ENCODE measurements at places on chromosomes 2 and 18.

DNA sequence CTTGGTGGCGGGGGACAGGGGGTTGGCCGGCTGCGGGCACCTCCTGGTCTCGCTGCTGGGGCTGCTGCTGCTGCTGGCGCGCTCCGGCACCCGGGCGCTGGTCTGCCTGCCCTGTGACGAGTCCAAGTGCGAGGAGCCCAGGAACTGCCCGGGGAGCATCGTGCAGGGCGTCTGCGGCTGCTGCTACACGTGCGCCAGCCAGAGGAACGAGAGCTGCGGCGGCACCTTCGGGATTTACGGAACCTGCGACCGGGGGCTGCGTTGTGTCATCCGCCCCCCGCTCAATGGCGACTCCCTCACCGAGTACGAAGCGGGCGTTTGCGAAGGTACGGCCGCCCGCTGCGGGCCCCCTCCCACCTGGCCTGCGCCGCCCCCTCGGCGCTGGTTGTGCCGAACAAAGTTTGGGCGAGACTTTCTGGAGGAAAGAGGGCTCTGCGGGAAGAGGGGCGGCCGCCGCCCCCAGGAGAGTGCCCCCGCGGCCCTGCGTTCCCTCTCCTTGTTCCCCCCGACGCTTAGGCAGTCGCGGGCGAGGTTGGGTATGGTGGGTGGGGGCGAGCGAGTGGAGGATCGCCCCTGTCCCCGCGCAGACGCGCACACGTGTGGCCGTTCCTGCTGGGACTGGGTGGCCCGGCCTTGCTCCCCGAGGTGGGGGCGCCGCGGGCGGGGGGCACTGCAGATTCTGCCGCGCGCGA is 866 bp downstream of the CRIM1 start:
- DNase-seq = no peak

GRCh38 chr2:134253117-134253704 is 661 bp upstream of the MGAT5 start:
- no peak for DNase-seq

GRCh38 chr2:232876161-232876977 is 6.3 kb downstream of the SNORC start:
- no peak for DNase-seq

- no peak for DNase-seq
Observed at GRCh38 chr2:11896386-11896785, 150.0 kb downstream of the LPIN1 start.

GRCh38 chr18:53686965-53687364 is 537.5 kb downstream of the MBD2 start:
- no peak for DNase-seq

Data from kidney capillary endothelial cell (primary cell).